Activated CD4-positive, alpha-beta T cell treated with anti-CD3 and anti-CD28 coated beads, Interleukin-2, amount 50 U/mL, for 1 hour (primary cell): ENCODE measurements at places on chromosomes 3 and 15.

DNA sequence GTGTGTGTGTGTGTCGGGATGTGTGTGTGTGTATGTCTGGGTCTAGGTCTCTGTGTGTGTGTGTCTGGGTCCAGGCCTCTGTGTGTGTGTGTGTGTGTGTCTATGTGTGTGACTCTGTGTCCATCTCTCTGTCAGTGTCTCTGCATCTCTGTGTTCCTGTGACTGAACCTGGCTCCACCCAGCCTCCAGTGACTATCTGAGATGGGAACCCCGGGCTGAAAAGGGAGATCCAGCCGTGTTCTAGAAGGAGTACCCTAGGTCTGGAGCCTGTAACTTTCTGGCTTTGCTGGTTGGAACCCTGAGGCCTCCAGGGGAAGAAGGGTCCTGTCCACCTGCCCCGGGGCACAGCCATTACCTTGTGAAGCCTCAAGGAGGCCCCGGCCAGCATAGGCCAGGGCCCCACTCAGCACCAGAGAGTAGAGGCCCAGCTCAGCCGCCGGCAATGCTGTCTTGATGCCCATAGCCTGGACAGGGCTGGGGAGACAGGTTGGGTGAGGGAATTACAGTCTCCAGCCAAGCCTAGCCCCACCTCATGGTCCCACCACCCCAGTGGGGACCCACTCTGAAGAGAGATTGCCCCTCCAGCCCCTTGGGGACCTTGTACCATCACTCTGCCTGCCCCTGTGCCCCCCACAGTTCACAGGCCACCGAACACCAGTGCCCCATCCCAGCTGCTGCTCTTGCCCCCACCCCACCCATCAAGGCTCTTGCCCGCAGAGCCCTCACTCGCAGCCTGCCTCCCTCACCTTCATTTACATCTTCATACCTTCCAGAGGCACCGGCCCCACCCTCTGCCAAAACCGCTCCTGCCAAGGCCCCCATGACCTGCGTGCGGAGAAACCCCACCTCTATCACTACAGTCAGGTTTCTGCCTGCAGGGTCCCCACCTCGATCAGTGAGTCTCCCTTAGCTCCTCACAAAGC lies 2.0 kb downstream of the HHATL start:
- no peak for DNase-seq

GRCh38 chr3:47464588-47464987 lies 11.2 kb downstream of the SCAP start:
- no peak for DNase-seq

- no peak for DNase-seq
Measured at GRCh38 chr3:33807191-33807590, 8.8 kb downstream of the PDCD6IP start.

DNA sequence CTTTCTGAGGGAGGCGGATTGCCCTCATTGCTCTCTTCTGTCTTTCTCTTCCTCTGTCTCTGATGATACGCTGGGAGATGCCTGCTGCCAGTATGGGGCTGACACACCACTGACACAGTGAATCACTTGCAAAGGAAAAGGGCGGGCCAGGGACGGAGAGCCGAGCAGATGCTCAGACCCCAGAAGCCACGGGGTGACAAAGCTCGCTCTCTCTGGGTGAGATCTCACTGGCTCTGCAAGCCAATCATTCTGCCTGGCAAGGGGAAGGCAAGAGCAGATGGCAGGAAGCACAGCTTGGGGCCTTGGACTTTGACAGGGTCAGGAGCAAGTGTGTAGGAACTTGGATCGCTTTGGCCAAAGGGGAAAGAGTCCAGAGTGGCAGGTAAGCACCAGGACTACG lies 198.7 kb downstream of the NTRK3 start:
- DNase-seq = no peak

GRCh38 chr3:102484363-102484762 lies 49.5 kb downstream of the ZPLD1 start:
- no peak for DNase-seq

GRCh38 chr15:37375519-37375918 lies 275.2 kb upstream of the MEIS2 start:
- DNase-seq = no peak

- DNase-seq = no peak
Measured at GRCh38 chr3:146454796-146455195, 14.6 kb downstream of the PLSCR2 start.

DNA sequence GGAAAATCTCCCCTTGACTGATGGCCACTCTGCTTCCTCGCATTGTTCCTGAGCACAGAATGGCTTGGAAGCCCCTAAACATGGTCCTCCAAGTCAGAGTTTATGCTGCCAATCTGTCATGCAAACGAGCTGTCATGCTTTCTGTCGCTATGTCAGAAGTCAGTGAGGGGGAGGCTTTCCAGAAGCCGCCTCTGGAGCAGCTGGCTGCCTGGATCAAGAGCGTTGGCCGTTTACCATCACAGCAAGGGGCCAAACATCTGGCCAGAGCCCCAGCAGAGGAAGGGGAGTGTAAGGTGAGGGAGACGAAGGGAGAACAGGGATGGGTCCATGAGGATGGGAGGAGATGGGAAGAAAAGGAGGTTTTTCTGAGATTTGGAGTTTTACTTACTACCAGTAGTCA lies 372.6 kb upstream of the NR2F2 start:
- no peak for DNase-seq

DNA sequence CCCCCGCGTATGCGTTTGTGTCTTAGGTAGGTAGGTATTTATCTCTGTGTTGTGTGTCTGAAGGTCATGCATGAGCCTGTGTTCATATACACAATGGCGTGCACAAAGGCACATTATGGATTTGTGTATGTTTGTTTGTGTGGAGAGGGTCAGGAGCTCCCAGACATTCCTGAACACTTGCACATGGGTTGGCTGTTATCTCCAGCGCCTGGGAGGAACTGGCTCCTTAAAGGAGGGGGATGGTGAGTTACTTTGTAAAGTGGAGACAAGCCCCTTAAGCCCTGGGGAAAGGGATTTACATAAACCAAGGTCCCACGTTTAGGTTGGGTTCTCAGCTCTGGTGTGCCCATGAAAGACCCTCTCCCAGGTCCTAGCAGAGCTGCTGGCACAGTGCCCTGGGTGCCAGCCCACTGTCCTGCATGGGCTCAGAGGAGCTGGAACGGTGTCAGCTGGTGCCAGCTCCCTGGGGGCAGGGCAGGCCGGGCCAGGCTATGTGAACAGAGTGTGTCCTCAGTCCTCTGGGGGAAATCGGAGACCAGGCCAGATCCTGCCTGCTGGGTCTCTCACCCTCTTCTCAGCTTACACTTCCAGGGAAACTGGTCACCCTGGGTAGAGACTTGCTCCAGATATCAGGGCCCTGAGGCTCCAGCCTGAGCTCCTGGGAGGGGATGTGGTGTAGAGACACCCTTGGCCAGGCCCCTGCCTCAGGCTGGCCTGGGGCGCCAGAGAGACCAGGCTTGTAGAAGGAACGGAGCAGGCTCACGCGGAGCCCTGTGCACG lies 25.1 kb downstream of the SNX33 start:
- no peak for DNase-seq

- DNase-seq = no peak
Measured at GRCh38 chr3:52086461-52086860, 30.1 kb upstream of the DUSP7 start.

DNA sequence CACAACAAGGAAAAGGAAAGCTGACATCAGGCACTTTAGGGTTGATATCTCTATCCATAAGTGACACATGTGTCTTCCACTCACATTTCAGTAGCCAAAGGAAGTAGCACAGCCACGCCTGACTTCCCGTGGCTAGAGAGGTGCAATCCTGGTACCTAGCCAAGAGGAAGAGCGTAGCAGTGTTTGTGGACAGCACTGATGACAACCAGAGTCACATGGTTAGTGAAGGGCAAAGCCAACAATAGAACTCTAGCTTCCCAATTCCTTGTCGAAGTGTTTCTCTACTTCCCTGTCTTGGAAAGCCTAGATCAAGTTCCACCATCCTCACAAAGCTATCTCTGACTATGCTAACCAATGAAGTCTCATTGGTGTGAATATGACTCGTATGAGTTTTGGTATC lies 189.2 kb downstream of the RSL24D1 start:
- DNase-seq = no peak

DNA sequence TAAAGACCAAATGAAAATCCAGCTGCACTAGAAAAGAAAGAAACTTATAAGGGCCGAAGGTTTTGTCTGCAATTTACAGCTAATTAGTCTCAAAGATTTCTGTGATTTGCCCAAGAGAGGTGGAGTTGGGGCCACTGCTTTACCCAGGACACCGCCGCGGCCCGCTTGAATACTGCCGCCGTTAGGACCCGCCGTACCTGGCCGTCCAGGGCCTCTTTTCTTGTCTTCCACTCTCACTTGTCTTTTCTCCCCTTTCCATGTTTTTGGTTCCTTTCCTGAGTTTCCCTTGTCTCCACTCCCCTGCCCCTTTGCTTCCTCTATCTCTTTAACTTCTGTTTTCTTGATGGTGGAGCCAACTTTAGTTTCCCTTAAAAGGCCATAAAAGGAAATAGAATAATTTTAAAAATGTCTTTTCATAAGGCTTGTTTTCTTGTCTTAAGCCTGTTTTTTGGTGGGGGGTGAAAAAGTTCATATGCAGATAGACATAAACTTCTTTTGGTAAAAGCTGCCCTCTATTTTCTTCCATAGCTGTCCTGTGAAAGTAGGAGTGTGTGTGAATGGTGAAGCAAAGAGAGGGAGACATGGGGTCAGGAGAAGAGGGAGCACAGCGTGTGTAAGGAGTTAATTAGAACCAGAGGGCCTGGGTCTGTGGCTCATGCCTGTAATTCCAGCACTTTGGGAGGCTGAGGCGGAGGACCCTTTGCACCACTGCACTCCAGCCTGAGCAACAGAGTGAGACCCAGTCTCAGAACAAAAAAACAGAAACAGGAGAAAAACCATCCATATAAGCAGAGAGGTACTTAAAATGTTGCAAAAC lies 16.0 kb upstream of the CCNL1 start:
- DNase-seq = no peak

DNA sequence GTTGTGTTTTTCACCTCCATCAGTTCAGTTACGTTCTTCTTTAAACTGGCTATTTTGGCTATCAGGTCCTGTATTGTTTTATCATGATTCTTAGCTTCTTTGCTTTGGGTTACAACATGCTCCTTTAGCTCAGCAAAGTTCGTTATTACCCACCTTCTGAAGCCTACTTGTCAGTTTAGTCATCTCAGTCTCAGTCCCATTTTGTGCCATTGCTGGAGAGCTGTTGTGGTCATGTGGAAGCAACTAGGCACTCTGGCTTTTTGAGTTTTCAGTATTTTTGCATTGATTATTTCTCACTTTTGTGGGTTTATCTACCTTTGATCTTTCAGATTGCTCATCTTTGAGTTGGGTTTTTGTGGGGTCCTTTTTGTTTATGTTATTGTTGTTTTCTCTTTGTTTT lies 151.3 kb downstream of the CFAP20DC start:
- DNase-seq = no peak

DNA sequence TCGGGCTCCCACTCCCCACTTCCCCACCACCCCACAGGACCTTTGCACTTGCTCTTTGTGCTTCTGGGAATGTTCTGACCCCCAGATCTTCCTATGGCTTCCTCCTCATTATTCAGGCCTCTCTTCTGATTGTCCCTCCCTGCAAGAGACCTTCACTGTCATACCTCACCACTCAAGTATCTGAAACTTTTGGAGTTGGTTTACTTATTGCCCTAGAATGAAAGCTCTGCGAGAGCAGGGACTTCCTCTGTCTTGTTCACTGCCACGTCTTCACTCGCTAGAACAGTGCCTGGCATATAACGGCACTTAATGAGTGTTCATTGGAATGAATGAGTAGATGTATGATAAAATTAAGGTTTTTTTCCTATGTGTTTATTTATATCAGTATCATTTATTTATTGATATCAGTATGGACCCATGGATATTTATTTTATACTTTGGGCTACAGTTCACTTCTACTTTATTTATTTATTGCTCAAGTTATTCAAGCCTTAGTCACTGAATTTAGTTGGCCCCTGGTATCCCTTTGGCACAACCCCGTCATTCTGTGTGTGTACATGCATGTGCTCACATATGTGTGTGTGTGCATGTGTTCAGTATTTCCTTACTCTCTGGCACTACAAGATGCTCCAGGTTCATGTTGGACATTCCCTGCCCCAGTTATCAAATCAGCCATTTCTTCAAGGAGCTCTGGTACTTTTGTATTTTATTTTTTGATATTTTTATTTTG lies 197.6 kb downstream of the THSD4 start:
- DNase-seq = no peak

DNA sequence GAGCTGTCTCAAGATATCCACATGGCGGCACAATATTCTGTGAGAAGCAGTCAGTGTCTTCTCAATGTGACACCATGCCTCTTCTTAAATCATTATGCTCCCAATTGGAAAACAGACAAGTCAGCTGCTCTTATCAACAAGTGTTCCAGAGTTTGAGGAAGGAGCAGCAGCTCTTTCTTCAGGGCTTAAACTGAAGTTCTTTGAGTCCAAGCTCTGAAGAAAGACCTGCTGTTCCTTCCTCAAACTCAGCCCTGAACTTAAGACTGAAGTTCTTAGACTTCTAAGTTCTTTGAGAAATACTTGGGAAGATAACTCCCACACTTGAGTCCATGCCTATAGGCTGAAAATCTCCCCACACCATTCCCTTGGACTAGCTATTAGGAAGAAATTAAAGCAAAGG lies 43.4 kb downstream of the NPTN start:
- DNase-seq = no peak

- DNase-seq = no peak
Measured at GRCh38 chr3:101900316-101900715, 51.0 kb downstream of the NFKBIZ start.

DNA sequence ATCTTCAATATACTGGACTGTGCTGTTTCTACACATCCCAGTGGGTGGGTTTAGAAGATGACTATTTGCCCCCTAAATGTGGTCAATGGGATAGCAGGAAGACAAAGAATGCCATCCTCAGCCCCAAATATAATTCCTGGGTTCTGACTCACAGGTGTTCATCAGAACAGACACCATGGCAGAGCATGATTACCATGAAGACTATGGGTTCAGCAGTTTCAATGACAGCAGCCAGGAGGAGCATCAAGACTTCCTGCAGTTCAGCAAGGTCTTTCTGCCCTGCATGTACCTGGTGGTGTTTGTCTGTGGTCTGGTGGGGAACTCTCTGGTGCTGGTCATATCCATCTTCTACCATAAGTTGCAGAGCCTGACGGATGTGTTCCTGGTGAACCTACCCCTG lies 3.0 kb downstream of the CXCR6 start:
- no peak for DNase-seq
